ENCODE measurements at places on chromosomes 12 and 14.

DNA sequence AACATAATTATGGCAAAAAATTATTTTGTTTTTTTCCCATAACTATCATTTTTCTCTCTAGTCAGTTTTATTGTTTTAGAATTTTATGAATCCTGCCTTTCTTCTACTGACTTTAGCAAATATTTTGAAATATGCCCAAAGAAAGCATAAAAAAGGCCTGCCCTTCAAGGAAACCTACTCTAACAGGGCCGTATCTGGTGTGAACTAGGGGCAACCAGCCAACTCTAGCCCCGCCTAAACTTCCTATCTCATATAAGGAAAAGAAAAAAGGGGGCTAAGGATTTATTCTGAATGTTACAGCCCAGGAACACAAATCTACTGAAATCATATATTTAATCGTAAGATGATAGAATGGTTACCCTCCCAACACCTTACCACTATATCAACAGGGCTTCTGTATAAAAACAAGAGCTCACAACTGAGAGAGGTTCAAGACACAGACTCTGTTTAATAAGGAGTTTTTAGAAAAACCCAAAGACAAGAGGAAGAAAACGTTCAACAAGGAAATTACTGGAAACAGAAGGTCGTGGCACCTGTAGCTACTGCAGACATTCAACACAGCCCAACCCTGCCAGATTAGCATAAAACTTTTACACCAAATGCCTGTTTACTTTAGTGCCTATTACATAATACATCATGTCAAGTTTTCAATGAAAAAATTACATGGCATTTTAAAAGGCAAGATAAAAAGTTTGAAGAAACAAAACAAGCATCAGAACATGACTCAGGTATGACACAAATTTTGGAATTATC lies 12.9 kb upstream of the EPYC start:
- DNase-seq = no peak

- DNase-seq = no peak
Observed at GRCh38 chr14:74190927-74191575, 48.2 kb upstream of the VSX2 start.

DNA sequence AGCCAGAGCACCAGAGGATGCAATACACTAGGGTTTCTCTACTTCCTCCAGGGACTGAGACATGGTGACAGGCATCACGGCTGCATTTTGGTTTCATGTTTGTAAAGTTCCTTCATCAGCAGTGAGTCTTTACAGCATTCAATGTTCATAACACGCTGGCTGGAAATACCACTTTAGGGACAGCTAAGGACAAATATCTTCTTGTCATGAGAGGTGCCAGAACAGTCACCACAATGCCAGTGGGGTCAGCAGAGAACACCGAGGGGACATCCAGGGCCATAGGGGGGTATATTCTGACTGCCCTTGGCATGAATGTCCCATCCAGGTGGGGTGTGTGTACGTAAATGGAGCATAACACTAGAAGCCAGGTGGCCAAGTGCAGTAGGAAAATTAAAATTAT lies 72.3 kb downstream of the CCDC60 start:
- DNase-seq = no peak

DNA sequence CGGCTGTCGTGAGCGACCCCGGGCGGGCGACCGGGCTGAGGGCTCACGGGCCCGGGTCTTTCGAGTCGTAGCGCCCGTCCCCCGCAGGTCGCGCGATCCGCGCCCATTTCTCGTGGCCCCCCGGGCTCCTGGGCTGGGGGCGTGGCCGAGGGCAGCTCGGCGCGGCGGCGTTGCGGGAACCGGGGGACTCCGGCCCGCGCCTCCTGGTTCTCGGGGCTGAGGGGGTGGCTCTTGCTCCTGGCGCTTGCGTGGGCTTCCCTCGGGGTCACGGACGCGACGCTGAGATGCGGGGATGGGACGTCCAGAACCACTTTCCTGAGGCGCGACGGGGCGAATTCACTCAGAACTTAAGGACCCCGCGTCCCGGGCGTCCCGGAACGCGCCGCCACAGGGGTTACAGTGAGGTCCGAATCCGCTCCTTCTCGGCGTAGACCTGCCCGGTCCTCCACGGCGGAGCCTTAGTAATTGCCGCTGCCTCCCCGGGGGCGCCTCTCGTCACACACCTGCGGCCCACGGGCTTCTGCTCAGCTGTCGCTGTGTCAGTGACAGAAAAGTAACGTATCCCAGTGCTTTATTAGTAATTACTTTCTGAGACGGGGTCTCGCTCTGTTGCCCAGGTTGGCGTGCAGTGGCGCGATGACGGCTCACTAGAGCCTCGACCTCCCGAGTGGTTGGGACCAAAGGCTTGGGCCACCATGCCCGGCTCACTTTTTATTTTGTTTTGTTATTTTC lies 606 bp downstream of the EP400 start:
- no peak for DNase-seq

DNA sequence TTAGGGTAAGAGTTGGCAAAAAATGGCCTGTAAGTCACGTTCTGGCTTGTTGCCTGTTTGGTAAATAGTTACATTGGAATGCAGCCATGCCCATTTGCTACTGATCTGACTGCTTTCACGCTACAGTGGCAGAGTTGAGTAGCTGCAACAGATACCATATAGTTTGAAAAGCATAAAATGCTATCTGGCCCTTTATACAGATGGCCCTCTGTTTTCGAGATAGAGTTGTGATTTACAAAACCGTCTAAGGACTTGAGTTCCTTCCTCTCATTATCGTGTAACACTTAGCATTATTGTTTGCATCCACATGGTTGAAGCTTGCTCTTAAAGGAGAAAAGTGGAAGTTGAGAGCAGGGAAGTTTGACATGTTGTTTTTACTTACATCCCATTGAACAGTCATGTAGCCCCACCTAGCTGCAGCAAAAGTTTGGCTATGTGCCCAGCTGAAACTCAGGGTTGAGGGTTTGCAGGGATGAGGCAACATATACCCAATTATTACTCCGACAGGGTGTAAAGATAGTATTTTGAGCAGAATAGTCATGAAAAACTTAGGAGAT lies 11.3 kb upstream of the SCFD1 start:
- DNase-seq = no peak
